ENCODE measurements at places on chromosomes 6 and 20.
A peak's percentile ranks its signal among the peaks of the same experiment; 100 is the strongest.

GRCh38 chr6:79574630-79575225, 37.5 kb upstream of the LCA5 start:
- peak; percentile 33 for DNase-seq

DNA sequence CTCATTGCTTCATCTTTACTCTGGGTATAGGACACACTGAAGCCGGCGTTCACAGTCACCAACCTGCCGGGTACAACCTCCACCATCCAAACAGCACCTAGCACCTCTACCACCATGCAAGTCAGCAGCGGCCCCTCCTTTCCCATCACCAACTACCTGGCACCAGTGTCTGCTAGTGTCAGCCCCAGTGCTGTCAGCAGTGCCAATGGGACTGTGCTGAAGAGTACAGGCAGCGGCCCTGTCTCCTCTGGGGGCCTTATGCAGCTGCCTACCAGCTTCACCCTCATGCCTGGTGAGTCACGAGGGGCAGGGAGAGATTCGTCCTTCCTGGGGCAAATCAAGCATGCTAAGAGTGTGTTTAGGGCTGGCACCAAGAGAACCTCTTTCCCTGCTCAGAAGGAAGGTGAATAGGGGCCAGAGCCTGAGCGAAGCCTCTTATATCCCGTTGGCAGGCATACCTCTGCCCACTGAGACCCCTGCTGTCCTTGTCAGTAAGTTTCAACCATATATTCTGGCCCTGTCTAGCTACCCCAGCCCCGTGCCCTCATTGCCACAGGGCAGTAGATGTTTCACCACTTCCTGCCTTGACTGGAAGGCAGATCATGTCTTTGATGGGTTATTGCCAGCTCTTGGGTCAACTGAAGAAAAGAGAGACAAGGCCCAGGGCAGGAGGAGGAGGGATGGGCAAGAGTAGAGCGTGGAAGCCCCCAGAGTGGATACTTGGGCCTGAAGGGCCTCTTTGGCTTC, 4.8 kb downstream of the SRF start:
- no peak for DNase-seq

- peak; percentile 20 for DNase-seq
Measured at GRCh38 chr20:30892541-30893345, 364.7 kb upstream of the DEFB115 start.

- no peak for DNase-seq
Measured at GRCh38 chr20:48724382-48724781, 103.4 kb downstream of the PREX1 start.

- DNase-seq = no peak
Measured at GRCh38 chr20:51182571-51182970, 159.7 kb upstream of the KCNG1 start.

DNA sequence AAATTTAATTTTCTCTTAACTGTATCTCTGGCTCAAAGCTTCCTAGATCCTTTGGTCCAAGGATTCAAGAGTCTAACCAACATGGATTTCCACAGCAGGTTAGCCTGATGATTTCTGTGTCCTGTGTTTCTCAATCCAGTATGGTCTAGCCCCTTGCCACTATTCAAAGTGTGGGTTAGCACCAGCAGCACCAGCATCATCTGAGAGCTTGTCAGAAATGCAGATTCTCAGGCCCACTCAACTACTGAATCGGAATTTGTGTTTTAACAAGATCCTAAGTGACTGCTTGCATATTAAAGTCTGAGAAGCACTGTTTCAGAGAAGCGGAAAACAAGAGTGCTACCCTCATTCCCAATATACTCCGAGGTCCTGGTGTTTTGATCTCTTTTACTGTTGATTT, 133.8 kb upstream of the PRDM1 start:
- DNase-seq = no peak

- DNase-seq = peak; percentile 28
Measured at GRCh38 chr20:50883856-50884255, 47.4 kb downstream of the ADNP start.

DNA sequence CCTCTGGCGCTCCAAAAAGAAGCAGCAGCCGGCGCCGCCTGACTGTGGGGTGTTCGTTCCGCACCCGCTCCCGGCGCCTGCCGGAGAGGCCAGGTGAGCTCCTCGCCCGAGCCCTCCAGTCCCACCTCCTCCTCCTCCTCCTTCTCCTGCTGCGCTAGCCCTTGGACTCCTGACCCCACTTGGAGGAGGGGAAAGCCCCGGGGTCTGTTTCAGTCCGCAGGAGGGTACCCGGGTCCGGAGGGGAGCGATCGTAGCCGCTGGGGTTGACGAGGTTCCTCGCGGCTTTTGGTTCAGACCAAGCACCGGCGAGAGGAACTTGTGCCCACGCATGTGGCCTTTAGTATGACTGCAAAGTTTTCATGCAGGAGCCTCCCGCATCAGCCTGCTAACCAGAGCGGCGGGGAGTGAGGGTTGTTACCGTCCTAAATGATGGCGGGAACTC, 493 bp downstream of the CRYBG1 start:
- peak; percentile 77 for DNase-seq

DNA sequence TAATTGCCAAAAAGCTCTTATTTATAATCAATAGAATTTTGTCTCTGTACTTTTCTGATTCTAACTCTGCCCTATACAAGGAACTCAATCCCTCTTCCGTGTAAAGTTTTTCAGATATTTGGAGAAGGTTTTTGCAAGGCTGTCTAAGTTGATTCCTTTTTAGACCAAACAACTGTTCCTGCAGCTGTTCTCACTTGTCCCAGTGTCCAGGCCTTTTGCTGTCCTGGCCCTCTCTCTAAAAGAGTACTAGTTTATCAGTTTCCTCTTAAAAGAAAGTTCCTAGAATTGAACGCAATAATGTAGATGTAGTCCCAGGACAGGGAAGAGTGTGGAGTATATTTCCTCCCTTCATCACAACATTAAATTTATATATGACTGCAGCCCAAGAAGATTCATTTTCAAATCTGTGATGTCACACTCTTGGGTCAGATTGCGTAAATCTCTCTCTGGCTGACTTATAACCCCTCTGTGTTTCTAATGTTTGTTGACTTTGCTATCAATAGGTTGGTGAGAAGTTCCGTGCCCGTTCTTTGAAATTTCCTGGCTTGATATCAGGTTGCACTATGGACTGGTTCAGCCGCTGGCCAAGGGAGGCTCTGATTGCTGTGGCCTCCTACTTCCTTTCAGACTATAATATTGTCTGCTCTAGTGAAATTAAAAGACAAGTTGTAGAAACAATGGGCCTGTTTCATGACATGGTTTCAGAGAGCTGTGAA, 139.4 kb upstream of the GLP1R start:
- no peak for DNase-seq

GRCh38 chr6:93523365-93523764, 104.0 kb upstream of the EPHA7 start:
- DNase-seq = no peak

DNA sequence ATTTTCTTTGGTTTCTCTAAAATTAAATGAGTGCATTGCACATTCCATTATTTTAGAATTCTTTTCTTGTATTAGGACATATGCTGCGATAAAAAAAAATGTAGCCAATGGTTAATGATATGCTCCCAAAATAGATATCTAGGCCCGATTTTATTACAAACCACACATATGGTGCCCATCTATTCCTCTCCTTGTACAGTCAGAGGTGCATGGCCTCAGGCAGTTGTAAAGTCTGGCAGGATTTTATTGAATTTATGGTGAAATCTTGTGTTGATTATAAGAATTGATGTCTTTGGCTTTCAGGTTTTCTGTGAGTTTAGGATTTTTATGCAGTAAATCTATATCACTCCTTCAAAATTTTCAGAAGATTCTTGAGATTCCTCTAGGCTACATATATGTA, 192.2 kb downstream of the RFPL4B start:
- DNase-seq = no peak

DNA sequence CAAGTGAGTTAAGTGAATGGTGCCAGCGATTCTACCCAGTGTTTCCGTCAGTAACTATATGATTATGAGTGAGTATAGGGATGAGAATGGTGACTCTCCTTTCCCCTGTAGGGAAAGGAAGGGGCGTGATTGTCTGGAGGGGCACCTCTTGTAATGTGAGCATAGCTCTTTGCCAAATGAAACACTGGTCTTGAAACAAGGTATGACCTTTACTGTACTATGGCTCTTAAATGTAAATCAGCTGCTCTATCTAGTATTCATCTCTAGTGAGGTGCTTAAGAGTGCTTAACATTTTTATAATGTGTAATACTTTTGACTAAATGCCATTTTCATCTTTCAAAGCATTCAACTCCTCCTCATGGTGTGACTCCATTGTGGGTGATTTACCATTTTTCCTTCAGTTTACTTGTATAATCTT, 11.0 kb downstream of the PANK2 start:
- DNase-seq = no peak

- no peak for DNase-seq
Measured at GRCh38 chr6:14217728-14218518, 100.4 kb downstream of the CD83 start.

- DNase-seq = no peak
Measured at GRCh38 chr20:20547876-20548266, 164.6 kb downstream of the RALGAPA2 start.

GRCh38 chr6:27157459-27158315, 89.8 kb upstream of the PRSS16 start:
- no peak for DNase-seq

DNA sequence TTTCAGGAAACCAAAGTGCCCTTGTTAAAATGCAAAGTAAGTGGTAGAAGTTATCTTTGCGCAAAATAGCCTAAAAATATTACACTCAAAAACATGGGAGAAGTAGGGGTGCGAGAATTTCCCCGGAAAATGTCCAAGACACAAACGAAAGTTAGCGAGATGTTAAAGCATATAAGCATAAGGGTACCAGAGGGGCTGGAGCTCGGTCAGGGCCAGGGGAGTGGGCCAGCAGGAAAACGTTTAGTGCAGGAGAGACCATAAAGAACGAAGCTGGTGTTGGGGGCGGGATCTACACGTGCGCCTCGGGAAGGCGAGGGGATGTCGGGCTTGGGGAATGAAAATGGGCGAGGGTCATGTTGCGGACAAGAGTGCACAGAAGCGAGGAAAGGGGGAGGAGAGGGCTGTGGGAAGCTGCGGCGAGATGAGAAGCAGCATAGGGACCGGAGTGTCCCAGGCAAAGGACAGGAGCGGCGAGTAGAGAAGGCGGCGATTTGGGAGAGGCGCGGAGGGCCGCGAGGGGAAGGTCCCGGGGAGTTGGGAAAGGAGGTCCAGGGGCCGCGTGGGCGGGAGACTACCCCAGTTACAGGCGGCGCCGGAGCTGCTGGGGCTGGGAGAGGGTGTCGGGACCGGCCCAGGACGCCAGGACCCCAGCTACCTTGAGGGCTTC, 600 bp downstream of the XPO5 start:
- DNase-seq = peak; percentile 75

DNA sequence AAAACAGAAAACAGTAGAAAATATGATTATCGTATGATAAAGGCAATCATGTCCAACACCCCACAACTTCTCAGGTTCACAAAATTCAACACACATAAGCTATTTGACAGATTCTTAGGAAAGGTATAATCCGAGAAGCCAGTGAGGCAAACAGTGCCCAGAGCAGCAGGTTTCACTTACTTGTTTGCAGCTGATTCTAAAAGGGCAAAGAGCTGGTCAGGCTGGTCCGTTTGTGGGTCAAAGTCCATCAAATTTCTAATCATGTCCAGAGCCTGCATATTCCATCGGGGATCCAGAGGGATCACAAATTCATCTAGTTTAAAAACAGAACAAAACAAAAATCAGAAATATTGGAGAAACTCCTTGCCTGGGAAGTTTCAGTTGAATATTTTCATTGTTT, 69.8 kb upstream of the LYRM2 start:
- DNase-seq = no peak

DNA sequence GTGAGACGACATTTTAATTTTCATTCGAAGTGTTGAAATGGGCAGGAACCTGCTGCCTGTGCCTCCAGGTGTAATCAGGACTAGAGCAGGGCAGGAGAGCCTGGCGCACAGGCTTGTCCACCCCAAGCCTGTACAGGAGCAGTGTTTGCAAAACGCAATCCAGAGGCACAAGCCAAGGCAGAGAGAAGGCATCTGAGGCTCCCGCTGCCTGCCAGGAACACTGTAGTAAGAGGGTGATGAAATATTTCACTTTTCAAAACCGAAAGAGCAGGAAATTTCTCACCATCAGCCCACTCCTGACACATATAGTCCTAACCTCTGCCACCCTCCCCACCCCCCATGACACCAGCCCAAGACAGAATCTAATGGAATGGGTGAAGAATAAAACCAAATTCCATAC, 132.5 kb downstream of the RTN4IP1 start:
- DNase-seq = no peak

DNA sequence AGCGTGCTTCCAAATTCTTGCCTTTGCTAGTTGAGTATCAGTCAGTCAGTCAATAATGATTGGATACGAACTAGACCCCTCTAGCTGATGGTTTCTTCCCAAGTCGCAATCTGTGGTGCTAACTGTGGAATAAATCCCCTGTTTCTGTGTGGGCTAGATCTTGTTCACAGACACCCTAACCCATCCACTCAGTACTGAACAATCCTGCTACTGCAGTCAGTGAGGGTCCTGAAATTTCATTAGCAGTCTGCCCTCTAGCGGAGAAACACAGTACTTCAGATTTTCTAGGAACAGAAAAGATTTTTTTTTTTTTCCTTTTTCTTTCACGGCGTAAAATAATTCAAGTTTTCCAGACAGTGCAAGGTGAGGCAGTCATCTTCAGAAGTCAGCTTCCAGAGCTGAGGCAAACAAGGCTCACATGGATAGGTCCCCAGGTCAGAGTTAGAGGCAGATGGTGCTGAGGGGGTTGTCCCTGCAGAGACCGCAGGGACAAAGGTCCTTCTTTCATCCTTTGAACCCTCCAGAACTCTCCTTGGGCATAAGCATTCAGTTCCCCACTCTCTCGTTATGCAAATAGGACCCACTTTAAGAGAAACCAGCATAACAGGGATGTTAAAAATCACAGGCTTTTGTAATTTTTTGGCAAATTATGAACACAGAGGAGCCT, 119.6 kb downstream of the SCML4 start:
- peak; percentile 70 for DNase-seq

GRCh38 chr6:3315841-3316240, 57.1 kb downstream of the PSMG4 start:
- peak; percentile 67 for DNase-seq

DNA sequence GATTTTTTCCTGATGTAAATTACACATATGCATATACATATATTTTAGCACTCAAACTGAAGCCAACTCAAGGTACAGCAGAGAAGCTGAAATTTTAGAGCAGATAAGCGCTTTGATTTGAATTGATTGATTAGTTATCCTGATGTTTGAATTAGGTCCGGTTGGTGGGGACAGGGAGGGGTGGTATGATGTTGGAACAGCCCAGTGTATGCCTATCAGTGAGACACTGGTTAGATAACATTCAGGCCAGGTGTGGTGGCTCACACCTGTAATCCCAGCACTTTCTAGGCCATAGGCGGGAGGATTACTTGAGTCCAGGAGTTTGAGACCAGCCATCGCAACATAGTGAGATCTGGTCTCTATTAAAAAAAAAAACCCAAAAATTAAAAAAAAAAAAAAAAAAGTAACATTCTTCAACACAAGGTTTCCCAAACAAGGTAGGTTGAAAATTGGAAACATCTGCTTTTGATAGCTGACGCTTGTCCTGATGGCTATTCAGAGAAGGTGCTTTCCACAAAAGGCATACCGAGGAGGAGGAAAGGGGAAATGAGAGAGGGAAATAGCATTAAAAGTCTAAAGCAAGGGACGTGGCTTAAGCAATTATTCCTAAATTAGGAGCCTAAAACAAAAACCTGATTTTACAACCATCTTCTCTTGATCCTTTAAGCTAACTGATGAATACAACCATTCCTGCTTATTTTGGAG, 288.4 kb upstream of the JARID2 start:
- DNase-seq = no peak

GRCh38 chr6:1960486-1961142, 284.8 kb downstream of the GMDS start:
- no peak for DNase-seq

- peak; percentile 4 for DNase-seq
Measured at GRCh38 chr6:135423649-135424128, 73.9 kb downstream of the AHI1 start.

- no peak for DNase-seq
Measured at GRCh38 chr6:51531623-51532022, 555.8 kb downstream of the PKHD1 start.
